ENCODE measurements at places on chromosomes 13 and 19. TPM values are rescaled to one million over a fixed set of nuclear protein-coding genes. Genes with fewer than 3 reads are reported as not detected.

TLE5 gene
- total RNA-seq, result 282 TPM

SERP2 gene
- 0.53 TPM for total RNA-seq

FFAR1 gene
- total RNA-seq, result not detected

GSX1 gene
- not detected for total RNA-seq

KLK14 gene
- total RNA-seq, result 0.57 TPM

F10 gene
- total RNA-seq, result not detected

ZNF730 gene
- total RNA-seq, result 0.59 TPM

TRPM4 gene
- total RNA-seq, result not detected

HSD17B14 gene
- 0.44 TPM for total RNA-seq

NCLN gene
- 102 TPM for total RNA-seq

ZNF816 gene
- total RNA-seq, result 10.0 TPM

NCCRP1 gene
- total RNA-seq, result not detected

CYP4F11 gene
- not detected for total RNA-seq

TTC9B gene
- not detected for total RNA-seq

LACC1 gene
- total RNA-seq, result 3.8 TPM

ZNF563 gene
- total RNA-seq, result 3.2 TPM

CLEC4M gene
- total RNA-seq, result not detected

CEACAM21 gene
- 41.9 TPM for total RNA-seq

XPO4 gene
- total RNA-seq, result 32.7 TPM

NALCN gene
- total RNA-seq, result not detected

HIPK4 gene
- total RNA-seq, result 0.08 TPM

PDE4A gene
- 30.3 TPM for total RNA-seq

VAV1 gene
- 59.5 TPM for total RNA-seq

ACTL9 gene
- total RNA-seq, result not detected

MUC16 gene
- total RNA-seq, result not detected

C19orf73 gene
- 1.4 TPM for total RNA-seq

TMEM238 gene
- 11.3 TPM for total RNA-seq

ICAM4 gene
- 0.36 TPM for total RNA-seq

CYSLTR2 gene
- total RNA-seq, result 1.2 TPM

CILP2 gene
- 0.15 TPM for total RNA-seq

U2AF2 gene
- 351 TPM for total RNA-seq

SUGP2 gene
- 80.7 TPM for total RNA-seq

RFPL4AL1 gene
- total RNA-seq, result not detected

WDR62 gene
- 19.2 TPM for total RNA-seq

ZNF100 gene
- total RNA-seq, result 20.5 TPM

SLC6A16 gene
- total RNA-seq, result 0.57 TPM

GPATCH1 gene
- 11.8 TPM for total RNA-seq

Data from activated CD8-positive, alpha-beta memory T cell treated with anti-CD3 and anti-CD28 coated beads for 36 hours (primary cell).